ENCODE measurements at places on chromosomes 16 and 17.

DNA sequence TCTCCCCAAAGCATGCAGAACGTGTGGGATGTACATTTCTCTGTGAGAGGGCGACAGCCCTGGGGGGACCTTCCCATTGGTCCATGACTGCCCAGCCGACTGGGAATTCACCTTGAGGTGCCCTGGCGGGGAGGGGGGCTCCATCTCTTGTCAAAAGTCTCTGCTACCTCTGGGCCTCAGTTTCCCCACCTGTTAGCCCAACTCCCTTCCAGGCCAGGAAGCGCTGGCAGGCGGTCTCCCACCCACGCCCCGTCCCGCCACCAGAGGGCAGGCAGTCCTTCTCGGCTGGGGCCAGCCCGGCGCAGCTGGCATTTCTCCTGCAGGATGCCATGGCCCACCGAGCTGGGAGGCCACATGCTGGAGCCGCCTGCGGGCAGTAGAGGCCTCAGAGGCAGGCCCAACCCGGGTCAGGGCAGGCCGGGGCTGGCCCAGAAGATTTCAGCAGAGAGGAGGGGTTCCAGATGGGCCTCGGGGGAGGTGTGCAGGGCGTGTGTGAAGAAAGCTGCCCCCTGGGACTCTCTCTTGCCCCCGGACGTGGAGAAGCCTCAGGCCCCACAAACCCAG is 16.6 kb downstream of the CD7 start:
- DNase-seq: peak; percentile 37

GRCh38 chr17:18363101-18364049 is at the start of gene SHMT1:
TSS of gene SHMT1 (minus strand) at chr17:18363550. CDS start at chr17:18355981, 7,569 bp downstream.
- DNase-seq: peak; percentile 93

DNA sequence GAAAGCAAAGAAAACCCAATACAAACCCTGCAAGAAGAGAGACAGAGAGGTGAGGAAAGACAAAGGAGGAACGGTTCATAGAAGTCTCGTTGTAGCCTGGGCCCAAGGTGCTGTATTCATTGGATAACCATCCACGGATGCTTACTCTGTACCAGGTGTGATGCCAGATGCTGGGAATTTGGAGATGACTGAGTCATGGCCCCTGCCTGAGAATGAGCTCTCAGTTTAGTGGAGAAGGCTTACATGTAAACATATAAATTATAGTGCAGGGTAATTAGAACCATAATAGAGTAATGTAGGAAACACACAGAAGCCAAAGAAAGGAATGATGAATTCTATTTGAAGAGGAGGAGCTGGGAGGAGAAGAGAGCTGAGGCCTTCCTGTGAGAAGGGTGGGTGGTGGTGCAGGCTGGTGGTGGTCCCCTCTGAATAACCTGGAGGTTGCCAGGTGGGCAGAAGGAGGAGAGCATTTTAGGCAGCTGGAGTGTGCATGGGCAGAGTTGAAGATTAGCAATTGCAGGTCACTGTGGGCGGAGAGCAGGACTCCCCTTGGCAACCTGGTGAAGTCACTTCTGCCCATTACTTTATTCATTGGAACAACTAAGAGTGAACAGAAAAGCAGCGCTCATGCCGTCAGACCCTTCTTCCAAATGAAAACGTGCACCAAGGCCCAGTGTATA is 7.7 kb upstream of the ZG16 start:
- no peak for DNase-seq

DNA sequence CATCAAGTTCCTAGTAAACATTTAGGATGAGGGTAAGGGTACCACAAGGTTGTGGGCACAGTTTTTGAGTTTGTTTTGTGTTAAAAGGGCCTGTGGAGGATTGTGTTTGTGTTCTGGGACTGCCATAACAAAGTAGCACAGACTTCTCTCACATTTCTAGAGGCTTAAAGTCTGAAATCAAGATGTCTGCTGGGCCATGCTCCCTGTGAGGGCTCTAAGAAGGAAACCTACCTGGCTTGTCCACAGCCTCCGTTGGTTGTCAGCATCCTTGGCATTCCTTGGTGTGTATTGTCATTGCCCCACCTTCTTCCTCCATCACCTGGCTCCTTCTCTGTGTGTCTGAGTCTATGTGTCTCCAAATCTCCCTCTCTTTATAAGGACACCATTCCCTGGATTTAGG is 808.1 kb upstream of the RBFOX1 start:
- no peak for DNase-seq

DNA sequence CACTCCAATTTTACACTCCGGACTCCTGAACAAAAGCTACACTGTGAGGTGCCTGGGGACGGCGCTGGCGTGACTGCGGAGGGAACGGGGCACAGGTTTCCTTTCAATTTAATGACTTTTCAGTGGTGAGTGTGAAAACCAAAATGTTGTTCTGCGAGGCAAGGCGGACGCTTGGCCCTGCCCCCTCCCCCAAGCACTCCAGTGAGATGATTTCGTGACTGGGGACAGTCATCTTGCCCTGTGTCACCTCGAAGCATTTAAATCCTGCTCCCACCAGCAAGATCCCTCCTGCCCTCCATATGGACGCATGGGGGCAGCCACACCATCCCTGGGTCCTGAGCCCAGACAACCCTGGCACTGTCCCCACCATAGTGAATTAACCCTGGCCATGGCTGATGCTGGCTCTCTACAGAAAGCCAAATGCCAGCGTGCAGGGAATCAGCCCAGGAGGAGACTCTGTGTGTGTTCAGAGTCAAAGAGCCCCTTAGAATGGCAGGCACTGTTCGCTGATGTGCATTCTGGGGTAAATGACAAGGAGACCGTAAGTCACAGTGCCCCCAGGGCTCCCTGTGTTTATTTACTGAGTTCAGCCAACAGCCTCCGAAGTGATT is 41.0 kb downstream of the C16orf95 start:
- no peak for DNase-seq

GRCh38 chr17:74288785-74289184 is 14.8 kb downstream of the DNAI2 start:
- DNase-seq: no peak

GRCh38 chr17:48993951-48994350 is 3.2 kb upstream of the IGF2BP1 start:
- DNase-seq: no peak

DNA sequence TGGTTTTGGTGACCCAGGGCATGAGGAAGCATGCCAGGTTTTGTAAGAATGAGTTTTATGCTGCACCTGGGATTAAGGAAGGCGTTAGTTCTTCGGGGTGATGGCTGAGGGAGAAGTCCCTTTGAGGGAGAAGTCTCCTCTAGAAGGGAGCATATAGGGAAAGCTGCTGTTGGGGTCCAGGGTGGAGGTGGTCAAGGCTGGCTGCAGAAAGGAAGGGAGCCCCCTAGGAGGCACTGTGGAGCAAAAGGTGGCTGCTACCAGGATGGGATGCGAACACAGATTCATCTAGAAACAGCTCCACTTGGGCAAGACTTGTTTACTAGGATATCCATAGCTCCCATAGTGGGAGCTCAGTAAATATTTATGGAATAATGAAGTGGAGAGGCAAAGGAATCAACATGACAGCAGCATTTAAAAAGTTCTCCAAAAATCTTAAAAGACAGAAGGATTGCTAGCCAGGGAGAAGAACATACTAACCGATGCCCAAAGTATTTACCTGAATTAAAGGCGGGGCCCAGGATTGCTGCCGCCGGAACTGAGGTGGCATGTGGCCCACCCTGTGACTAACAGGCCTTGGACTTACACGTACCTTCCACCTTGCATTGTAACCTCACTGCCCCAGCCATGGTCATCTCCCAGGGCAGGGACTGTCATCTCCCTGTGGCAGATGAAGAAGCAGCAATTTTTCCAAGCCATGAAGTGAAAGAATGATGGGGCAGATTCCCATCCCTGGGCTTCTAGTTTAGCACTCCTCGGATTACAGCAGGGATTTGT is 7.1 kb upstream of the LPCAT2 start:
- DNase-seq: no peak

- DNase-seq: no peak
These were observed 10.0 kb downstream of the WDR45B start for GRCh38 chr17:82638183-82638773.

DNA sequence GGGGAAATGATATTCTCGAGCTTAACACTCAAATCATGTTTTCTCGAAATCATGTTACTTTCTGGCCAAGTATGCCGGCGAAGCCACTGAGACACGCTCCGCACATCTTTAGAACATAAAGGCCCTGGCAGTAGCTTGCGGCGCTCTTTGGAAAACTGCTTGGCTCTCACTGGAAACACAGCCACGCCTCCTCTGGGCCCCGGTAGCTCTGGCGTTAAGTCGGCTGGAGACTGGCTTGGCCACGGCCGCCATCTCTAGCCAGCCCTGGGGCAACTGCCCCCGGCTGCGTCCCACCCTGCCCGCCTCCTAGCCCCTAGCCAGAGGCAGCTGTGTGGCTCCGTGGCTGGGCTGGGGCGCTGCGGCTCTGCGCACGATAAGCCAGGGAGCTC is 9.2 kb upstream of the BAIAP2 start:
- DNase-seq: no peak

- peak; percentile 72 for DNase-seq
These were observed 12.2 kb downstream of the PIK3R5 start for GRCh38 chr17:8953156-8953885.

GRCh38 chr17:78940258-78940657 is 15.1 kb upstream of the TIMP2 start:
- DNase-seq: no peak

DNA sequence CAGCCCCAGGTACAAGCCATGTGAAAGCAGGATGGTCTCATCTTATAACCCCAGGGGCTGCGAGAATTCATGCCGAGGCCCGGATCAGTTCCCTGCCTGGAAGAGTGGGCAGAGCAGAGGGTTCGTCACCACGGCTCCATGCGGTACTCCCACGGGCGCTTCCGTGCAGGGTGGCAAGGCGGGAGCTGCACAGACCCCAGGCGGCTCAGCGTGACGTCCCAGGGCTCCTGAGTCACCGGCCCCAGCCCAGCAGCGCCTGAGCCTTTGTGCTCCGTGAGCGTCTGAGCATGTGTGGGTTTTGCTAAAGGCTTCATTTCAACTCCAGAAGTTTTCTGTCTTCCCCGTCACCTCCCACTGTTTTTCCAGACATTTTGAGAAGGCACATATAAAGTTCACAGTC is 71.2 kb upstream of the CHMP6 start:
- no peak for DNase-seq

GRCh38 chr16:76705892-76706291 is 428.7 kb downstream of the CNTNAP4 start:
- DNase-seq: no peak

DNA sequence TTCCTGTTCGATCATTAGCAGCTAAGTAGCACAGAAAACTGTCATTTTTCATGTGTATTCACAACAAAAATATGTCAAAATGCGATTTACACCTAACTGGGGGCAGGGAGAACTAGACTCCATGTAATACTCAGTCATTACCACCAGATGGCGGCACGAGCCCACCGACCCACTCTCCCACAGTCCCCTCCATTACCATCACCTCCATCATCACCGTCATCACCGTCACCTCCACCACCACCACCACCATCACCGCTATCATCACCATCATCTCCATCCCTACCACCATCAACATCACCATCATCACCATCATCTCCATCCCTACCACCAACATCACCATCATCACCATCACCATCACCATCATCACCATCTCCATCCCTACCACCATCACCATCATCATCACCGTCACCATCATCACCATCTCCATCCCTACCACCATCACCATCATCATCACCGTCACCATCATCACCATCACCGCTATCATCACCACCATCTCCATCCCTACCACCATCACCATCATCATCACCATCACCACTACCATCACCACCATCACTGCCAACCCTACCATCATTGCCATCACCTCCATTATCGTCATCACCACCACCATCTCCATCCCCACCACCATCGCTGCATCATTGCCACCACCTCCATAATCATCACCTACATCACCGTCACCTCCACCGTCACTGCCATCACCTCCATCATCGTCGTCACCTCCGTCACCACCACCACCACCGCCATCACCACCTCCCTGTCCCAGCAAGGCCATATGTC is 14.4 kb downstream of the NDUFAF8 start:
- DNase-seq: no peak

DNA sequence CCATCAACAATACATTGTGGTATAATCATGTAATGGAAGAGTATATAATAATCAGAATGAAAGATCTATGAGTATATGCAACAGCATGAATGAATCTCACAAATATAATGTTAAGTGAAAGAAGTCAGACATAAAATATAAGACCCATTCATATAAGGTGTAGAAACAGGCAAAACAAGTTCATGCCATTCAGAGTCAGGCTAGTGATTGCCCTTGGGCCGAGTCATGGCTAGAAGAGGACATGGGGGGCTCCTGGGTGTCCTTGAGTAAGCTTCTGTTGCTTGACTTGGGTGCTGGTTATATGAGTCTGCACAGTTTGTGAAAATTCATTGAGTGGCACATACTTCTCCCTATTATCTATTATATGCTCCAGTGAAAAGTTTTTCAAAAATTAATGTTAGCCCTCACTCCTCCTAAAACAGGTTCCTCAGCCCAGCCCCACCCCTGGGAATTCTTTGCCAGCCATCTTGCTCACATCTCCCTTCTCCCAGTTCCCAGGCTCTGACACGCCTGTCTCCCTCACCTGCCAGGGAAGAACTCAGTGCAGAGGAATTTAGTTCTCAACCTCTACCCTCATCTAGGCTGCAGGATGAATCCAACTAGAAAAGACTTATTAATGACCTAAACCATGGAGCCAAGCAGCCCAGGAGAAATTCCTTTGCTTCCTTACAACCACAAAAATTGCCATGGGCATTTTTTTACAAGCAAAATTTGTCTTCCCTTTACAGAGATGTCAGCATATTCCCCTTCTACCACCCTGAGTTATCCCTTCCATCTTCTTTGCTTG is 52.4 kb upstream of the NFAT5 start:
- DNase-seq: no peak

DNA sequence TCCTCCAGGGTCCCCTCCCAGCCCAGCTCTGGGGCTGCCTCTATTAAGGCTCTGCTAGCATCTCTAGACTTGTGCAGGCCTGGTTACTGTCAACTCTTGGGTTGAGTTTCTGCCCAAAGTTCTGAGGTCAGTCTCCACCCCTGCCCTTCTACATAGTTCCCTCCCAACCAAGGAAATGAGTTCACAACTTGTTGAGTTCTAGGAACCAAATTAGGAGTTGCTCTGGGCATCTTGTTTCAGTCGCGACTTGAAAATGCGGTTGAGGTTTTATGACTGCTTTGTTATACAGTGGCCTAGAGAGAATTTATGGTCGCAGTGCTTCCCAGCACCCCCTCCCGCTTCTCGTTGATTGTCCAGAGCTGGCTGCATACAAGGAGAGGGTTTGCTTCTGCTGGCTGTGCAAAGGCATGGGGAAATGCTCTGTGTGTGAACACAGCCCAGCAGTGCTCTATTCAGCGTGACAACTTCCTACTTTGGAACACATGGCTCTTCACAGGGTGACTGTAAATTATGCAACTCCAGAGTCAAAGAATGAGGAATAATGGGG is 20.2 kb downstream of the GNAO1 start:
- DNase-seq: peak; percentile 60

Measured in inflammatory macrophage (primary cell).